ENCODE measurements at places on chromosomes 1 and 21.

DNA sequence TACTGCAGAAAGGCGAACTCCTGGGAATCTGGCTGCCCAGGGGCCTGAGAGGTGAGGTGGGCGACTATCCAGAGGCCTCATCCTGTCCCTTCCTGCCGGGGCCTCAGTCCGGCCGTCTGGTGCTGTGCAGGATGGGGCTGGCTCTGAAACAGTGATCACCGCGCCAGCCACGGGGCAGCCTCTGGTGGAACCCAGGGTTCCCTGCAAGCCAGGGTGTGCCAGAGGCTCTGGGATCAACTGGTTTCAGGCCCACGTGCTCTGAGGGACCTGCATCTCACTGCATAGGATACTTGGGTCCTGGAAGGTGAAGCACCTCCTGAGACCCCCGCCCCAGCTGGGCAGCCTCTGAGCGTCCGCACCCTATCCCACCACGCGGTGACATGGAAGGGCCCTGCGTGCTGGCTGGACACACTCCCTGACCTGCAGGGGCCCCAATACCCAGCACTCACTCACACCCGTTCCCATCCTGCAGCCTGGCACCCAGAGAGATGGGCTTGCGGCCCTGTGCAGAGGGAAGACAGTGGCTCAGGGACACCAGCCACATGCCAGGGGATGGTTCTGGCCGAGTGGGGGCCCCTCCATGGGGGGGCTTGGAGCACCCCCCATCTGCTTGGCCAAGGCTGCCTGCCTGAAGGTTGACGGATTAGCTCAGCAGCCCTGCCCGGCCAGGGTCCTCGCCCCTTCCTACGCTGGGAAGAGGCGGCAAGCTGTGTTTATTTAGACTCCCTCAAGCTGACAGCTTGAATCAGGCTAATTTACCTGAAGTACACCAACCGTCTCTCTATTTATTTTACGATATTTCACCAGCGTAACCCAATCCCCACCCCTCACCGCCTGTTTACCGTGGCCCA, 64.3 kb upstream of the TTC34 start:
- no peak overlapping the region for H3K4me3 ChIP-seq
- no peak for DNase-seq
- H3K27ac ChIP-seq: no peak overlapping the region
- H3K27me3 ChIP-seq: no peaks in the 10 kb centered on the region

DNA sequence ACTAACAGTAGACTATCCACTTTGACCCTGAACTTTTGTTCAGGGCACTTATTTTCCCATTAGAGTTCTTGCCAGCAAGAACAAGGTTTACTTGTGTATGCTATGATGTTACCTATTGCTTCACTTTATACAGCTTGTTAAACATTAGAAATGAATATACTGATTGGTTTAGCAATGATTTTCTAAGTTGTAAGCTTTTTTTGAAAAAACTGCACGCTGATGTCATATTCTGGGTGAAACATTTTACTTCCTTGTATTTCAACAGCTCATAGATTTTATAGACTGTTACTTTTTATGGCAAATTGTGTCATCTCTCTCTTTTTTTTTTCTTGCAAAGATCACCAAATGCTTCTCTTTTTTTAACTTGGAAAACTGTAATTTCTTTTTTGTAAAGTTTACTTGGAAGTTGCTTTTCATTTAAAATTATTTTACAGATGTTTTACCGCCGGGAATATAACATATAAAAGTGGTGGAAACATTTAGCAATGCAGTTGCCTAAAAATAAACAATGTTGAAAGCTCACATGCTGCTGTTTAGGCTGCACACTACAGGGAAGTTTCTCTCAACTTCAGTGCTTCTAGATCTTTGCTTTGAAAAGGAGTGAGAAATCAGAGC, 215.3 kb upstream of the NFIA start:
- no peak for DNase-seq
- H3K4me1 ChIP-seq: no peaks in the 10 kb centered on the region
- H3K36me3 ChIP-seq: no peaks in the 10 kb centered on the region
- H3K27me3 ChIP-seq: no peaks in the 10 kb centered on the region
- no peak overlapping the region for H3K4me3 ChIP-seq

GRCh38 chr1:196723325-196724185, 51.1 kb upstream of the CFHR3 start:
- no peak overlapping the region for H3K27ac ChIP-seq
- no peaks in the 10 kb centered on the region for H3K4me1 ChIP-seq
- H3K36me3 ChIP-seq: no peaks in the 10 kb centered on the region
- DNase-seq: peak; percentile 48
- no peak overlapping the region for H3K4me3 ChIP-seq

- no peak overlapping the region for H3K4me3 ChIP-seq
- H3K36me3 ChIP-seq: peaks cover 3% of the 10 kb centered on the region
- H3K27ac ChIP-seq: no peak overlapping the region
- H3K4me1 ChIP-seq: no peaks in the 10 kb centered on the region
Observed at GRCh38 chr1:227917081-227917950, 30.4 kb downstream of the WNT9A start.

- H3K4me1 ChIP-seq: peaks cover 32% of the 10 kb centered on the region
- no peaks in the 10 kb centered on the region for H3K36me3 ChIP-seq
- peak overlapping the region; percentile 96 for H3K27ac ChIP-seq
- H3K27me3 ChIP-seq: no peaks in the 10 kb centered on the region
- DNase-seq: no peak
Observed at GRCh38 chr1:40980453-40981121, 1.1 kb downstream of the CTPS1 start.

DNA sequence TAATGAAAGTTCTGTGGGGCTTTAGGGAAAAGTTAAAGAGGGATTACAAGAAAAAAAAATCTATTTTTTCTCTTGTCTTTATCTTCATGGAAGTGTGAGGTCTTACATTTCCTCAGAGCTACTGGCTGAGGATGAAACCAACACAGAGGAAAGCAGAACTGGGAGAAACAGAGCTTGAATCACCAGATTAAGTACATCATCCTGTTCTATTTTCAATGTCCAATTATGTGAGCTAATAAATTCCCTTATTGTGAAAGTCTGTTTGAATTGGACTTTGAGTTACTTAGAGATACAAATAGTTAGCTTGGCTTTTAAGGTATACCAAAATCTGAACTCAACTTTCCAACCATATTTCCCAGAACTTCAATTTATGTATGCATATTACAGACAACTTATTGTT, 69.2 kb downstream of the LPGAT1 start:
- H3K4me3 ChIP-seq: no peak overlapping the region
- H3K27me3 ChIP-seq: no peaks in the 10 kb centered on the region
- H3K27ac ChIP-seq: no peak overlapping the region
- no peak for DNase-seq
- H3K36me3 ChIP-seq: no peaks in the 10 kb centered on the region
- H3K4me1 ChIP-seq: peaks cover 34% of the 10 kb centered on the region

GRCh38 chr1:220966881-220967611, 87.8 kb downstream of the HLX start:
- no peaks in the 10 kb centered on the region for H3K4me1 ChIP-seq

GRCh38 chr1:173253046-173253445, 45.9 kb upstream of the TNFSF4 start:
- no peaks in the 10 kb centered on the region for H3K27me3 ChIP-seq
- no peaks in the 10 kb centered on the region for H3K4me1 ChIP-seq
- no peak overlapping the region for H3K27ac ChIP-seq
- no peaks in the 10 kb centered on the region for H3K36me3 ChIP-seq
- DNase-seq: no peak

- no peak overlapping the region for H3K27ac ChIP-seq
- H3K4me3 ChIP-seq: no peak overlapping the region
- H3K4me1 ChIP-seq: no peaks in the 10 kb centered on the region
- H3K36me3 ChIP-seq: no peaks in the 10 kb centered on the region
- no peaks in the 10 kb centered on the region for H3K27me3 ChIP-seq
- DNase-seq: no peak
Observed at GRCh38 chr1:95206514-95206913, 27.5 kb upstream of the RWDD3 start.

GRCh38 chr1:116172666-116173065, 61.5 kb downstream of the MAB21L3 start:
- no peaks in the 10 kb centered on the region for H3K27me3 ChIP-seq
- no peaks in the 10 kb centered on the region for H3K36me3 ChIP-seq
- H3K27ac ChIP-seq: no peak overlapping the region
- no peak for DNase-seq
- no peaks in the 10 kb centered on the region for H3K4me1 ChIP-seq

- H3K4me1 ChIP-seq: no peaks in the 10 kb centered on the region
- no peaks in the 10 kb centered on the region for H3K36me3 ChIP-seq
- H3K27me3 ChIP-seq: no peaks in the 10 kb centered on the region
- H3K27ac ChIP-seq: no peak overlapping the region
- no peak for DNase-seq
- H3K4me3 ChIP-seq: no peak overlapping the region
Observed at GRCh38 chr1:108000184-108000583, 35.2 kb upstream of the VAV3 start.

DNA sequence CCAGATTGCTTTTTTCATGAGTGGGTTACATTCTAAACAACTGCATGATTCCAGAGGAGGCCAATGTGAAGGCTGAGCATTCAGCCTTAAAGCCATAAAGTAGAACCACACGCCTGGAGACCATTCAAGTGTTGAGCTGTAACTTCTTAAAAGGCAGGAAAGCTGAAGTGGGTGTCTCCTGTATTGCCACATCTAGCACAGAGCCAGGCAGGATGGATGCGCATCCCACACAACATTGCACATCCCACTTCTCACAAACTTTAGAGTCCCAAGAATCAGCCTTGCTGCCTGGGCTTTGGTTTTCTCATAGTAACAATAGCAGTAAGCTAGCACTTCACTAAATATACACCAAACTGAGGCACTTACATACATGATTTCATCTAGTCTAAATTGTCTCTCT, 151.7 kb downstream of the DAB1 start:
- H3K27ac ChIP-seq: no peak overlapping the region
- H3K4me1 ChIP-seq: peaks cover 14% of the 10 kb centered on the region
- no peak overlapping the region for H3K4me3 ChIP-seq
- no peaks in the 10 kb centered on the region for H3K36me3 ChIP-seq
- DNase-seq: peak; percentile 43

DNA sequence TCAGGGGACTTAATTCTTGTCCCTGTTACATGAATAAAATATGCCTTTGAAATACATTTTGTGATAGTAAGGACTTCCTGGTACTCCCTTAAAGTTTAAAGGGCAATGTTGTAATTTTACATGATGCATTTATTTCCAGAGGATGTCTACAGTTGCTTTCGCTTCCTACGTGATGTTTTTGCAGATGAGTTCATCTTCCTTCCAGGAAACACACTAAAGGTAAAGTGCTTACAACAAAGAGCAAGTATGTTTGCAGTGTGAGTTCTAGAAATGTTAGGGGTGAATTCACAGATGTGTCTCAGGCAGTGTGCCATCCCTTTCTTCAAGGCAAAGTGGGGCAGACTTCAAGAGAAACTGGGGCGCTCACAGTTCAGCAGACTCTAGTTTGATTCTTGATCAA, 31.2 kb downstream of the GNPAT start:
- no peak overlapping the region for H3K27ac ChIP-seq
- H3K4me3 ChIP-seq: no peak overlapping the region
- no peak for DNase-seq
- H3K4me1 ChIP-seq: no peaks in the 10 kb centered on the region

DNA sequence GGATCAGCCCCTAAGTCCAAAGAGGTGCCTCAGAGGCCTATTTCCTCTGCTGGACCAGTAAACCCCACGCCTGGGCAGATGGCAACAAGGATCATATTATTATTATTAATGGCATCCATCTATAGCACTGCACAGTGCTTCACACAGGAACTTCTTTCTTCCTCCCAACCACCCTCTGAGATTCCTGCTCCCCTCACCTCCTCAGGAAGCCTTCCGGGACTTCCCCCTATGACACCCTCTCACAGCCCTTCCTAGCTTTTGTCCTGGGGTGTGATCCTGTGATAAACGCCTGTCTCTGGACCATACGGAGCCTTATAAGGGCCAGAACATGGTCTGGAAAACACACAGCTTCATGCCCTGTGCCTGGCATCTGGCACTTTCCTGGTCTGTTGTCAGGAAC, 3.2 kb downstream of the FBXO2 start:
- H3K4me1 ChIP-seq: peaks cover 34% of the 10 kb centered on the region
- H3K4me3 ChIP-seq: no peak overlapping the region
- H3K27me3 ChIP-seq: no peaks in the 10 kb centered on the region
- H3K36me3 ChIP-seq: no peaks in the 10 kb centered on the region
- no peak overlapping the region for H3K27ac ChIP-seq
- DNase-seq: no peak

DNA sequence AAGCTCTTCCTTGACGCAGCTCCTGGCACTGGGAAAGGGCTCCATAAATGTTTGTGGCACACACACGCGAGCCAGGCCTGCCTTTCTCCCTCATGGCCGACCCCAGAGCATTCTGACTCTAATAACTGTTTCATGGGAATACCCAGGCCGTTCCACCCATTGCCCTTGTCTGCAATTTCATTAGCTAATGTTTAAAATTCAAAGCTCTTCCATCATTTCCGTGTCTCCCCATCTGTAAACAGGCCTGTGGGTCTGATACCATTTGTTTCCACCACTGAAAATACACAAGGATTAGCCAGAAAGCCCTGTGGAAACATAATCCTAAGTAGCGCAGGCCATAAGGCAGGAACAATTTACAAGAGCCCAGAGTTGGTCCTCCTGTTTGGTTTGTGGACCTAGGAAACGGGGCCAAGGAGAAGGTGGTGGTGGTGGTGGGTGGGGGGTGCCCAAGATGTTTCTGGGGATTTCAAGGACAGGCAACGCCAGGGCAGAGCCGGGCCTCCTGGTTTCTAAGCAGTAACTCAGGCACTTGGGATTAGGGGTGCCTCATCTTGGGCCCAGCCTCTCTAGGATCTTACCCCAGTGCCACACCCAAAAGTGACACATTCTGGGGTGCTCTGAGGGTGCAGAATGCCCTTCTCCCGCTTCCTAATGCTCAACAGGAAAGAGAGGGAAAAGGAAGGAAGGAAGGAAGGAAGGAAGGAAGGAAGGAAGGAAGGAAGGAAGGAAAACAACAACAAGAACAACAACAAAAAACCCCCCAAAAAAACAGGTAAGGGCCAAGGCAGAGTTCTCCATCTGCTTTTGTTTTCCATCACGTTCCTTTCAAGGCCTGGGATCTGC, 79.4 kb downstream of the SSBP3 start:
- no peaks in the 10 kb centered on the region for H3K36me3 ChIP-seq
- peaks cover 32% of the 10 kb centered on the region for H3K4me1 ChIP-seq
- no peak for DNase-seq
- H3K27me3 ChIP-seq: no peaks in the 10 kb centered on the region
- H3K27ac ChIP-seq: no peak overlapping the region
- no peak overlapping the region for H3K4me3 ChIP-seq

GRCh38 chr1:184633785-184634184, 120.9 kb downstream of the EDEM3 start:
- no peaks in the 10 kb centered on the region for H3K27me3 ChIP-seq
- no peak overlapping the region for H3K27ac ChIP-seq
- peaks cover 22% of the 10 kb centered on the region for H3K4me1 ChIP-seq
- no peak overlapping the region for H3K4me3 ChIP-seq

- no peaks in the 10 kb centered on the region for H3K36me3 ChIP-seq
- no peak for DNase-seq
- peaks cover 11% of the 10 kb centered on the region for H3K4me1 ChIP-seq
- no peaks in the 10 kb centered on the region for H3K27me3 ChIP-seq
- no peak overlapping the region for H3K27ac ChIP-seq
Observed at GRCh38 chr1:100543640-100544039, 5.7 kb downstream of the GPR88 start.

- DNase-seq: no peak
- H3K4me3 ChIP-seq: no peak overlapping the region
- no peaks in the 10 kb centered on the region for H3K27me3 ChIP-seq
- no peaks in the 10 kb centered on the region for H3K36me3 ChIP-seq
- no peaks in the 10 kb centered on the region for H3K4me1 ChIP-seq
Observed at GRCh38 chr1:77007675-77008074, 140.4 kb downstream of the ST6GALNAC5 start.

All from thyroid gland (tissue), 4 donors.